ENCODE measurements at places on chromosomes 4 and X.
A peak's percentile ranks its signal among the peaks of the same experiment; 100 is the strongest.

GRCh38 chr4:151034829-151035228 lies 19.7 kb upstream of the LRBA start:
- no peak for DNase-seq

- DNase-seq = no peak
Measured at GRCh38 chrX:39249999-39250398, 448.7 kb downstream of the MID1IP1 start.

DNA sequence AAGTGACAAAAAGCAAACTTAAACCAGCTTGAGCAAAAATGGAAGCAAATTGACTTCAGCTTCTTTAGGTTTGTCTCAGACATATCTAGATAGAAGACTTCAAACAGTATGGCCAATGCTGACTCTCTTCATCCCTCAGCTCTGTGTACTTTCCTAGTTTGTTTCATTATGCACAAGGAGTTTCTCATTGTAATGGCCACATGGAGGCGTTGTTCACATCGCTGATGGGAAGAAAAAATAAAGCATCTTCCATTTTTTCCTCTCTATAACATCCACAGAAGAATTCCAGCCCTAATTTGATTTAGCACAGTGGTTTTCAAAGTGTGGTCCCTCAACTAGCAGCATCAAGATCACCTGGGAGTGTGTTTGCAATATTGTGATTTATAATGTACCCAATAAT lies 397.5 kb upstream of the PRKX start:
- no peak for DNase-seq

- DNase-seq = no peak
Measured at GRCh38 chr4:98687876-98688275, 29.5 kb upstream of the TSPAN5 start.

GRCh38 chr4:183989461-183989860 lies 84.4 kb downstream of the STOX2 start:
- no peak for DNase-seq

- DNase-seq = no peak
Measured at GRCh38 chrX:146451136-146451535, 358.4 kb upstream of the CXorf51B start.

- DNase-seq = no peak
Measured at GRCh38 chr4:64594723-64595122, 185.5 kb upstream of the TECRL start.

DNA sequence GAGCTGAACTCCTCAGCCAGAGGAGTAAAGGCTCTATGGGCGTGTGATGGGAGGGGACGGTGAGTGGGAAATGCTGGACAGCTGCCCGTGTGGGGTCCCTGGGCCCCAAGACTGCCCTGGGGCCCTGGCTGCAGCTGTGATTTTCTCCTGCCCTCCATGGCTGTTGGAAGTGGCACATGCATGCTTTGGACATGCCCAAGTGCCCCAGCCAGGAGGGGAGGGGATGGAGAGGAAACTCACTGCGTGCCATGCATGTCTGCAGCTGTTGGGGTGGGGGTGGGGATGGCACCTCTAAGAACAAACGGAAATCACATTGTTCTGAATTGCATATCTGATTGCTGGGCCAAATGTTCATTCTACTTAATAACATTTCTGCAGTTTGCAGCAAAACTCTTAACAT lies 52.4 kb downstream of the MID2 start:
- DNase-seq = no peak

- no peak for DNase-seq
Measured at GRCh38 chrX:42776195-42776594, 1.8 kb downstream of the PPP1R2C start.

DNA sequence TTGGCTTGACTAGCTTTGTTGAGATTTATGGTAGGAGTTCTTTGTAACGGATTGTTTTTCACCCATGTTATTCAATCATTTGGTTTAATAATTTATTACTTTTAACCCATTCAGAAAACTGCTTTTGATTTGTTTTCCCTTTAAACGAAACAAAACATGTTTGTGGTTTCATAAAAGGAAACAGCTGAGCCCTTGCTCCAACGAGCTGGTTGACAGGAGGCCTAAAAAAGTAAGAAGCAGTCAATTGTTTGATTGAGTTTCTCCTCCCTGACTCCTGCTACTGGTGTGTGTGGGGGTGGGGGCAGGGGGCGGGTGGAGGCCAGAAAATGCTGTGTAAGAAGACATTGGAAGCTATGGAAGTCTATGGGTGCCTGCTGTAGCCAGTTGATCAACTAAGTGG lies 102.8 kb downstream of the CHRDL1 start:
- no peak for DNase-seq

GRCh38 chrX:87067795-87068369 lies 449.7 kb upstream of the KLHL4 start:
- DNase-seq = no peak

GRCh38 chr4:17511051-17511450 lies 839 bp downstream of the QDPR start:
- DNase-seq = no peak

GRCh38 chr4:92678292-92678691 lies 374.5 kb downstream of the GRID2 start:
- no peak for DNase-seq

- DNase-seq = no peak
Measured at GRCh38 chrX:66015900-66016689, 23.8 kb downstream of the VSIG4 start.

DNA sequence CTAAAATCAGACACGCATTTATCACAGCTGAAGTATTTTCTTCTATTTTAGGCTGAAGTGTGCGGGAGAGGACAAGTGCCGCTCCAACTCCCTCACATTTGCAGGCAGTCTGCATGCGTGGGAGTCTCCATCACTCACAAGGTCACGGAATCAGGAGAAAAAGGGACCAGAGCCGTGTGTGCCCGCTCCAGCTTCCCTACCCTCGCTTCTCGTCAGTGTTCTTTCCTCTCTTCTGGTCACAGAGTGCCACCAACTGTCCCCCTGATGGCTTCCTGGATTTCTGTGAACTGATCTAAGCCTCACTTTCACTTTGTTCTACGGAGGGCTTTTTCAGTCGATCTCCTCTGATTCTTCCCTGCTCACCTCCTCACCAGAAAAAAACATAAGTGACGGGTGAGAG lies 407.4 kb upstream of the AADAT start:
- no peak for DNase-seq

DNA sequence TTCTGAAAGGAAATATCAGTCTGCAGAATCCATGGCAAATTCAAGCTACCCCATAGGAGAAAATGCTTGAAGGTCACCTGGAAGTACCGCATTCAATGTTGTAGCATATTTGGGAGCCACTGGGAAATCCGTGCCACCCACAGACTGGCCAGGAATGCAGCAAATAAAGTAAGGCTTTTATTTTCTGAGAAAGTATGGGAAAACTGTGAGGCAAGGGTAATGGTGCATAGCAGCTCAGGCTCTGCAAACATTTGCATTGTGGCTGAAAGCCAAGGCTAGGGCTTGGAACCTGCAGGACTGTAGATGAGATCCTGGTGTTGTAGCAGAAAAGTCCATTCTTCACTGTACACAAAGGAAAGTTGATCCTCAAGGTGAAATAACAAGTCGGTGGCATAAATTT lies 450.9 kb upstream of the NR3C2 start:
- DNase-seq = no peak

- peak; percentile 11 for DNase-seq
Measured at GRCh38 chr4:104494822-104495559, at the start of gene CXXC4. CXXC4 (minus strand) TSS chr4:104494894; CDS start chr4:104491802, 3,092 bp downstream.

DNA sequence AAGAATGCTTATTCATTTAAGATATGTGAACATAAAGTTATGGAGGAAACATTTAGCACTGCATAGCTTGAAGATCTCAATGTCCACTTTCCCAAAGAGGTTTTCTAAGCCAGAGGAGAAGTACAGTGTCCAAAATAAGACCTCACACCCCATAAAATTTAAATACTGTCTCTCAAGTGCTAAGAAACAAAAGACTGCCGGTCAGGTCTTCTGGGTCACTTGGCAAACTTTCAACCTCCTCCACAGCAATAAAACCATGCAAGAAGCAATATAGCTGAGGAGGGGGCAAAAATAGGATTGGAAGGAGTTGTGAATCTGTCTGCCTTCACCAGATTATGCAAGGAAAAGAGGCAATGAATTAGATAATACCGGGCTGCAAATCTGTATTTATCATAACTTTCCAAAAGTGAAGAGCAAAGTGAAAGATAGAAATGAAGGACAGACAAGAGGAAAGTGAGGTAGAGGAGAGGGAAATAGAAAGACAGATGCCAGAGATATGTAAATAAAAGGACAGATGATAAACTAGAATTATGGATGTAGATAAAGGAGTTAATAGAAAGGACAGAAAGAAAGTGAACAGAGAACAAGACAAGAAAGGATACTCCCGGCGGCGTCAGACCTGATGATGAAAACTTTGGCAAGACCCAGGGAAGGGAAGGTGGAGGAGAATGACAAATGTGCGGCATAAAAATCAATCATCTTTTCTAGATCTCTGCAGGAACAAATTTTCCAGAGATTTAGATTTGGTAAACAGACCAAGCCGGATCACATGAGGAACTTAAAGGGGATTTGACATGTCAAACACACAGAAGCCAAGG lies 152.7 kb upstream of the FAM241A start:
- DNase-seq = no peak

- no peak for DNase-seq
Measured at GRCh38 chr4:182913036-182913435, 4.2 kb downstream of the DCTD start.

DNA sequence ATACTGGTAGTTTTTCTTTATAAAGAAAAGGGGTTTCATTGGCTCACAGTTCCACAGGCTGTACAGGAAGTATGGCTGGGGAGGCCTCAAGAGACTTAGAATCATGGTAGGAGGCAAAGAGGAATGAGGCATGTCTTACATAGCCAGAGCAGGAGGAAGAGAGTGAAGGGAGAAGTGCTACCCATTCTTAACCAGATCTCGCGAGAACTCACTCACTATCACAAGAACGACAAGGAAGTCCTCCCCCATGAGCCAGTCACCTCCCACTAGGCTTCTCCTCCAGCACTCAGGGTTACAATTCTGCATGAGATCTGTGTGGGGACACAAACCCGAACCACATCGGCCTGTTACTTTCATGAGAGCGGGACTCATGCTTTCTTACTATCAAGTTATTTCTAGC lies 240.5 kb downstream of the TENM3 start:
- no peak for DNase-seq

GRCh38 chr4:138305050-138305449 lies 62.9 kb upstream of the SLC7A11 start:
- DNase-seq = no peak

GRCh38 chr4:137541876-137542646 lies 9.8 kb upstream of the PCDH18 start:
- DNase-seq = no peak

- no peak for DNase-seq
Measured at GRCh38 chr4:835148-836002, 9.4 kb upstream of the CPLX1 start.

DNA sequence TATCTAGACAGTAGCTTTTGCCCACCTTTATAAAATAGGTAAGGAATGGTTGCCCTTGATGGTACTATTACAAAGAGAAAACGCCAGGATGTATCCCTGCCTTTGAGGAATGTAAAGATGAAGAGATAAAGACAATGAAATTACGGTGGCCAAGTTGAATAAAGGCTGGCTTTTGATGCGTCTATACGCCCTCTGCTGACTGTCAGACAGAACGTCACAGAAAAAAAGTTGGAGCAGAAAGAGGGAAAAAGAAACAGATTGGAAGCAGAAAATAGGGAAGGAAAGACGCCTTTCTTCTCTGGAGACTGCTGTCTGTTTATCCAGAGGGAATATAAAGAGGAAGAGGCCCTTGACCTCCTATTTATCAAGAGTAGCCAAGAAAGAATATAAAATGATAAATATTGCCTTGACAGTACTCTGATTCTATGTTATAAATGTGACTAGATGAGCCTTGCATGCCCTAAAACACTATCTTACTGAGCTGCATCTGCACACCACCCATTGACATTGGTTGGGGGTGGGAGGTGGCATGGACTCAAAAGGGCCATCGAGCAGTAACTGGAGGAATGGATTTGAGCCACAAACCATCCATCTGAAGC lies 30.6 kb downstream of the PCDH19 start:
- peak; percentile 8 for DNase-seq

DNA sequence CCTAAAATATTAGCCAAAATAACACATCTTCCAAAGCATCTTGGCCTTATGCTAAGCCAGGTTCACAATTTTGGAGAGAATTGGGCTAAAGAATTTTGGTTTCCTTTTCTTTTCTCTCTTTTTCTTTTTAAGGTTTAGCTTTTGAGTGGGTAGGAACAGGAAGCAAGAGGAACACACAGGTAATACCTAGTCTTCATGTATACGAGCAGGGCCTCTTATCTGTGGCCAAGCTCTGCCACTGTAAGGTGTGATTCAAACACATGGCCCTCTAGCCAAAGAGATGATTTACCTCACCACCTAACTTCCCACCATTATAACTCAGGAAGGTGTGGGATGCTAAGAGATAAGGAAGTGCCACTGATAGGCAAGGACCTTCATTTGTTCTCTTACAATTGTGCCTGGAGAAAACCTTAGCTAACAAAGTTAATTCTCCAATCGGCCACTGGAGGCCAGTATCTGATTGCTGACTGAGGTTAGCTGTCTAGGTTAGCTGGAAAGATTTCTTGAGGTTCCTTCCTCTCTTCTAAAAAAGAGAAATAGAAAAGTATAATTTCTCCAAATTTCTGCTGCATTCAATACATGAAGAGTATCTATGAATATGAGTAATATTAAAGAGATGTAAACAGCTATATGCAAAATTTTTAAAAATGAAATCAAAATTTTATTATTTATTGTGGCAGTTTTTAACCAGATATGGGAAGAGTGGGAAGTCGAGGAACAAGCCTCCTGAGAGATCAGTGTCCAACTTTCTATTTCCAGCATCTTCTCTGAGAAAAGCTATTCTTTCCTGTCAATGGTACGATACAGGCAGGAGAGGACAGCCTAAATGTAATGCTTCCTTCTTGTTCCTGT lies 30.1 kb upstream of the BBS7 start:
- DNase-seq = peak; percentile 55

- DNase-seq = no peak
Measured at GRCh38 chr4:26819478-26820095, 41.1 kb upstream of the STIM2 start.

- DNase-seq = no peak
Measured at GRCh38 chr4:94536049-94536448, 84.3 kb downstream of the PDLIM5 start.

GRCh38 chrX:146055733-146056132 lies 238.1 kb downstream of the SLITRK2 start:
- no peak for DNase-seq

DNA sequence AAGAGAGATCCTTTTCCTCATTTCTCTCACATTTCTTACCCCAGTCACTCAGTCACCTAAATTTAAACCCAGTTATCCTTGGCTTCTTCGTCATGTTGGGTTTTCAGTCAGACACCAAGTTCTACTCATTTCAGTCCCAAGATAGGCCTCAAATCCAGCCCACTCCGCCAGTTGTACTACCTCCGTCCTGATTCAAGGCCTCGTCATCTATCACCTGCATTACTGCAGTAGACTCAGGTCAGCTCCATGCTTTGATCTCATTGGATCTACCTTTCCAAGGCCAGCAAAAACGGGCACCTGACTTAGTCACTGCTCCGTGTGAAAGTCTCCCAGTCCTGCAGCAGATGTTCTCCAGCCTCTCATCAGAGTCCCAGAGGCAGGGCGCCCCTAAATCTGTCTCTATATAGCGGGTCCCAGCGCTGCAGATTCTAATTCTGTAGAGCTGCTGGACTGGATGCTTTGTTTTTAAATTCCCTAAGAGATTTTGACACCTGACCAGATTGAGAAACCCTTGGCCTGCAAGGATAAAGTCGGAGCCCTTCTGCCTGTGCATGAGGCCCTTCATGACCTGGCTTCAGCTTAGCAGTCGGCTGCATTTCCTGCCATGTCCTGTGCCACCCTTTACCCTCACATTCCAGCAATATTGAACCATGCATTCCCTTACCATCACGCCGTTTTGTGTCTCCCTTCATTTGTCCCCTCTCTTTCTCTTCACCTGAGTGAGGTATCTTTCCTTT lies 53.7 kb downstream of the ZFX start:
- no peak for DNase-seq

GRCh38 chrX:630612-631496 lies at the start of gene SHOX:
SHOX (plus strand) TSS chrX:630791; CDS start chrX:630898, 107 bp downstream.
- no peak for DNase-seq

Data from RWPE1 (cell line).